Uterus (tissue), 4 donors: ENCODE measurements at places on chromosomes 13 and 19. TPM values are rescaled to one million over a fixed set of nuclear protein-coding genes. Genes with fewer than 3 reads are reported as not detected.

GRCh38 chr13:77980592-77980991 is 62.0 kb upstream of the EDNRB start:
- no peaks in the 10 kb centered on the region for H3K4me1 ChIP-seq
- H3K27me3 ChIP-seq: no peaks in the 10 kb centered on the region
- H3K4me3 ChIP-seq: no peak overlapping the region
- DNase-seq: no peak

GRCh38 chr13:30705680-30706079 is 29.7 kb upstream of the ALOX5AP start:
- H3K27me3 ChIP-seq: no peaks in the 10 kb centered on the region
- H3K4me1 ChIP-seq: no peaks in the 10 kb centered on the region
- H3K27ac ChIP-seq: no peak overlapping the region
- DNase-seq: no peak
- H3K4me3 ChIP-seq: no peak overlapping the region
- no peaks in the 10 kb centered on the region for H3K36me3 ChIP-seq

DNA sequence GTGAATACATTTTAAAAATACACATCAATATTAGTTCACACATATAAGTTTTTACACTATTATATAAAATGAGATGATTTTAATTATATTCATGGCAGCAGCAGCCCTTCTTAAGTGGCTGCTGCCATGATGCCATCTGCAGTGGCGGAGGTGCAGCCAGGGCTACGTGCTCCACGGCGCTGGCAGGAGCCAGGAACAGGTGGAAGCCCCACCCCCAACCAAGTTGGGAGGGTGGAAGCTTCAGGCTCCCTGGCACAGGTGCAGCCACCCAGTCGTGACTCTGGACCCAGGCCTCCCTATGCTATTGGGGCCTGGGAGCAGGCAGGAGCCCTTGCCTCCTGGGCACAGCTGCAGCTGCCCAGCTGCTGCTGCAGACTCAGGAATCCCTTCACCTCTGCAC is 646.9 kb upstream of the PCDH9 start:
- H3K36me3 ChIP-seq: no peaks in the 10 kb centered on the region
- no peaks in the 10 kb centered on the region for H3K27me3 ChIP-seq
- H3K27ac ChIP-seq: no peak overlapping the region
- no peak for DNase-seq

DNA sequence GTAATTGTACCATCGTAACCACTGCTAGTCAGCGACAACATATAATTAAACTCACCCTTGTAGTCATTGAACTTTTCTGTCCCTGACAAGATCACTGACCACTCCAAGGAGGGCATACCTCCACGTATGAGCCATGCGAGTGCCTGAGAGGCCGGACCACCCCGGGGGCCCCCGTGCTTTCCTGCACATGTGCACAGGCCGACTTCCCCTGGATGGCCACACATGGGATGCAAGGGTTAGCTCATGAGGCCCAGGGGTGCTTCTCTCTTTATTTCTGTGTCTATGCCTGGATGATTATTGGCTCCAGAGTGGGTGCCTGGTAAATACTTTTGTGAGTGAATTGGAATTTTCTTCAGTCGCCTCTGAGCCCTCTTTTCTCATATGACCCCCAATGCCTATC is 82.8 kb upstream of the ZNF536 start:
- no peaks in the 10 kb centered on the region for H3K36me3 ChIP-seq
- DNase-seq: no peak
- H3K4me1 ChIP-seq: no peaks in the 10 kb centered on the region
- H3K4me3 ChIP-seq: no peak overlapping the region
- no peak overlapping the region for H3K27ac ChIP-seq

DNA sequence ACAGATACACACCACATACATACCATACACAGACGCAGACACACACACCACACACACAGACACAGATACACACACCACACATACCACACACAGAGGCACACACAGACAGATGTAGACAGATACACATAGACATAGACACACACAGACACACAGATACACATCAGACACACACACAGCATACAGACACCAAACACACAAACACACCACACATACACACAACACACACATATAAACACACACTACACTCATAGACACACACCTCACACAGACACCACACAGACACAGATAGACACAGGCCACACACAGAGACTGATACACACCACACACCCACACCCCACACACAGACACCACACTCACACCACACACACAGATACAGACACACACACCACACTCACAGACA is 24.9 kb upstream of the SLC7A10 start:
- H3K4me1 ChIP-seq: no peaks in the 10 kb centered on the region
- H3K27me3 ChIP-seq: no peaks in the 10 kb centered on the region
- DNase-seq: no peak
- no peaks in the 10 kb centered on the region for H3K36me3 ChIP-seq
- no peak overlapping the region for H3K4me3 ChIP-seq

DNA sequence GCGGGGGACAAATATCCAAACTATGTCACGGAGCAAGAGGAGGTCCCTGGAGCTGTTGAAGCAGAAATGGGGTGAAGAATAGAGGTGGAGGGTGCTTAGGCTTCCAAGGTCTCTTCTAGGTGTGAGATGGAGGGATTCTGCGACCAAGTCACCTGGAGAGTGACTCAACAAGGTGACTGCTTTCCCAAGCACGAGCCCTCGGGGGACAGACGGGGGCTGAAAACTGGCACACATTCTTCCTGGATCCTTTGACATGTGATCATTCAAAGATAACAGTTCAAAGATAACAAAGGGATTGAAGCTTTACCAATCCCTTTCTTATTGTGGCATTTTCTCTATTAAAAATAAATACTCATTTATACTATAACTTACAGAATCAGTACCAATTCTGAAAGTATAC is 2.2 kb upstream of the TEX101 start:
- no peak overlapping the region for H3K4me3 ChIP-seq
- H3K4me1 ChIP-seq: no peaks in the 10 kb centered on the region
- no peaks in the 10 kb centered on the region for H3K27me3 ChIP-seq
- H3K36me3 ChIP-seq: no peaks in the 10 kb centered on the region

Gene IZUMO1
- under 0.01 TPM for total RNA-seq

Gene PCSK4
- not detected for total RNA-seq
